ENCODE measurements at places on chromosomes 4 and X.

- DNase-seq, result no peak
These were observed 116.3 kb downstream of the DHX15 start for GRCh38 chr4:24468071-24468470.

- DNase-seq, result no peak
These were observed 157.6 kb downstream of the EMCN start for GRCh38 chr4:100360211-100360610.

DNA sequence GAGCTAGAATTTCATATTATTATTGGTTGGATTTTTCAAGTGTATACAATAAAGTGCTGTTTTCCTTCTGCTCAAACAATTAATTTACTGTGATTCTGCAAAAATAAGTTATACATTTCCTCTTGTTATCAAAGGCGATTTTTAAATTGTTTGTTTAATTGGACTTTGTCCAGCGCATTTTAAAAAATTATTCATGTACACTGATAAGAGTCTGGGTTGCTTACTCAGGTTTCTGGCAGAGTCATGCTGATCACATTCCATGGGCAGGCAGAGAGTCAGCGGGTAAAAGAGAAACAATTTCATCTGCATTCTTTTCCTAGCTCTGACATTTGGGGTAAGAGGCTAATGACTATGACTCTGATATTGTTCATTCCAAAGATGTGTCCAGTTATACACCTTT, 8.9 kb downstream of the FAT4 start:
- no peak for DNase-seq

DNA sequence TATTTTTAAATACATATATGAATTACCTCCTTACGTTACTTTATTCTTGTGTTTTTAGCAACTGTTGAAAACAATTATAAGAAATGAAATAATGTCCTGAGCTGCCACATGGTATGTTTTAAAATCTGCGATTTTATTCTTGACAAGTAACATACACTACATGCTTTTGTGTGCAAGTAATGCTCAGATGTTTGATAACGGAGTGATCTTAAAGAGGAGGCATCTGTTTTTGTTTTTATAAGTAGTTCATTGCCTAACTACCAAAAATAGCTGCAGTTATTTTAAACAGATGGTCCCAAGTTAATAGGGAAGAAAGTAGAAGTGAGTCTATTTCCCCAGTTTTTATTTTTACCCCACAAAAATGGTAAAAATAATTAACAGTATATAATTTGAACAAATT, 55.2 kb downstream of the GAB1 start:
- no peak for DNase-seq

DNA sequence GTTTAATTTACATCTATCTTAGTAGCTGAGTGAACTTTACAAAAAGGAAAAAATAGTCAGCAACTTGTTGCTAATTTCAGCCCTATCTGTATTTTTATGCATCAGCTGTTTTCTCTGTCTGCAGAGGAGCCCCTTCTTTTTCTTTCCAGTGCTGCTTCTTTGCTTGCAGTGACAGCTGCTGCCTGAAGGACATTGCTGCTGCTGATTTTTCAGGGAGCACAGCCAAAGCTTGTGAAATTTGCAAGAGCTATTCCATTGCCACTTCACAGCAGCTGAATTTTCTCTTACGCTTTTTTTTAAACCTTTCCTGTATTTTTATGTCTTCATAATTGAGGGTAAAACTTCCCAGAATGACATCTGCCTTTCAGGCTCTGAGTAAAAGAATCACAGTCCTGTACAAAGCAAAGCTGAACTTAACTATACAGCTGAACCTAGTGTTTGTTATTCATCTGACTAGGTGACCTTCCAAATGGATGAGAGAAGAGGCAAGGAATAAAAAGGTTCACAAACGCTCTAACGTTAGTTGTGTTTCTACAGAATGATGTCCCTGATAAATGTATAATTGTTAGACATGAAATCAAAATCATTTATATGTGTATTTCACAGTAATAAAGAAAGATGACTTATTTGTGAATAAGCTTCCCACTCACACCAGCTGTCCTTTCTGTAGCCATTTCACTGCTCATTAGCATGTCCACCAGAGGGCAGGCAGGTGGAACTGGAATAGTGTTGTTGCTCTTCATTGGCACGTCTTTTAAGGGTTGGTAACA, 541.4 kb downstream of the ADGRL3 start:
- DNase-seq, result peak; percentile 64

DNA sequence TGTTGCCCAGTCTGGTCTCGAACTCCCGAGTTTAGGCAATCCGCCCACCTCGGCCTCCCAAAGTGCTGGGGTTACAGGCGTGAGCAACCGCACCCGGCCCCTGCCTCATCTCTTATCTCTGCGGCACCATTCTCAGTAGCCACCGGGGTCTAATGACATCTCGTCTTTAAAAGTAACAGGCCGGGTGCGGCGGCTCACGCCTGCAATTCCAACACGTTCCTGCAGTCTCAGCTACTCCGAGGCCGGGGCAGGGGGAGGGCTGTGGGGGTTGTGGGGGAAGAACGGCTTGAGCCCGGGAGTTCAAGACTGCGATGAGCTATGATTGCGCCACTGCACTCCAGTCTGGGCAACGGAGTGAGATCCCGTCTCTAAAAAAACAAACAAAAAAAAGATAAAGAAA, 28.8 kb downstream of the ING2 start:
- DNase-seq, result no peak

- DNase-seq, result no peak
These were observed 258.6 kb downstream of the FAM133A start for GRCh38 chrX:93932471-93933220.

- no peak for DNase-seq
These were observed 2136.2 kb upstream of the TENM3 start for GRCh38 chr4:180106997-180107396.

DNA sequence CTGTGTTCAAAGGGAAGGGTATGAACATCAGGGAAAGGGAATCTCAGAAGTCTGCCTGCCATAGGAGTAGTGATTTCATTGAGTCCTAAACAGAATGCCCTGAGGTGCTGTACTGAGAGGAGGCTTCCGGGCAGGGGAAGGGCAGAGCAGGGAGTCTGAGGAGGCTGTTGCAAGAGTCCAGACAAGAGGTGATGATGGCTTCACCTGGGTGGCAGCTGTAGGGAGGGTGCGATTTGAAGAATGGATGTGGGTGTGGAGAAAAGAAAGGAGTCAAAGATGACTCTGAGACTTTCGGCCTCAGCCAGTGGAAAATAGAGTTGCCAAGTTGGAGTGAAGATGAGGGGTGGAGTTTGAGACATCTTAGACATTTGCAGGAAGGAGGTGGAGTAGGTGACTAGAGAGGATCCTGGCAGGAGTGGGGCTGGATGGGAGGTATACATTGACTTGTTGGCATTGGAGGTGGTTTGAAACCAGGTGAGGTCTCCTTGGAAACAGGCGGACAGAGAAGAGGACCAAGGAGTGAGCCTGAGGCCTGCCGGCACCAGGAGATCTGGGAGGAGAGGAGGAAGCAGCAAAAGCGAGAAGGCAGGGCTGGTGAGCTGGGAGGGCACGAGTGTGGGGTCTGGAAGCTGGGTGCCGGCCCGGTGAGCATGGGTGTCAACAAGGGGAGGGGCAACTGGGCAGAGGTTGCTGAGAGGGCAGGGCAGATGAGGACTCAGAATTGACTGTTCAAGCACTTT, 24.2 kb downstream of the TBC1D14 start:
- DNase-seq, result no peak

DNA sequence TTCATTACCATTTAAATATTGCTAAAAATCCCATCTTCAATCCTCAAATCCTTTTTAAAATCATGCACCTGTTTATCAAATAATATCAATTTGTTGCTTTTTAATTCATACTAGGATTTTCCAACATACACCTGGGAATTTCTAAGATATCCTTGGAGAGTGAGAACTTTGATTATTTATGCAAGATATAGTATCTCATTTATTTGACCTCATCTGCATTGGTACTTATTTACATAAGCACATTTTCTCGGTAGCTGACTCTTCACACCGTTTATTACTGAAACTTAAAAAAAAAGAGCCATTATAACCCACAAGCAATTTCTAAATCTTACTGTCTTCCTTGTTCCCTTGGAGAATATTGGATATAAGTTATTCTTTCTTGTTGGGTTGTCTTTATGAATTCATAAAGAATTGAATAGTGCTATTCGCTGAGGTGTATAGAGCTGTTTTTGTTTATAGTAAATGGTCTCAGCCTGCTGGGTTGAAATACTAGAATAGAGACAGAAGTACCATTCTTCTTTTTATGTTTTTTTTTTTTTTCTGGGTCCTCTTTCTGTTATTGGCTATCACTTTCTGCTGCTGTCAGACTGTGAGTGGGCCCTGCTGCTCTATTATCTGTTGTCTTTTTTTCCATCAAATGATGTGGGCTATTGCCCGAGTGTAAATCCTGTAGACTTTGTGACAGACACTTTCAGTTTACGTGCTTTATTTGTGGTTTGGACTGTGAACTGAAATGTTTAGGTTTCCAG, 2.9 kb downstream of the UGT8 start:
- no peak for DNase-seq

GRCh38 chr4:101421386-101421785, 74.1 kb upstream of the PPP3CA start:
- DNase-seq, result no peak

DNA sequence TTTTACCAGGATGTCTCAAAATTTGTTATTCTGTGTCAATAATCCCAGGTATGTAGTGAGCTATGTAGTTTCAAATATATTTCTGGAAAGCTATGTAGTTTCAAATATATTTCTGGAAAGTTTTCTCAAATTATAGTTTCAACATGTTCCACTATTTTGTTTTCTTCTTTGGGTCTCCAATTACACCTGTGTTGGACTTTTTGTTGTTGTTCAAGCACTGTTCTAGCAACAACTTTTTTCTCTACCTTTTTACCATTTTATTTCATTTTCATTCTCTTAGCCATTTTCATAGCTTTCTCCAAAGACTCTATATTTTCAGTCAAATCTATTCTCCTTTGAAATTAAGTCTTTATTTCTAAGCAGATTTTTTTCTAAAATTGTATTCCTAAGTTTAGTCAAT, 88.4 kb downstream of the LCORL start:
- no peak for DNase-seq

- DNase-seq, result no peak
These were observed 421.3 kb downstream of the MID1IP1 start for GRCh38 chrX:39222346-39223113.

DNA sequence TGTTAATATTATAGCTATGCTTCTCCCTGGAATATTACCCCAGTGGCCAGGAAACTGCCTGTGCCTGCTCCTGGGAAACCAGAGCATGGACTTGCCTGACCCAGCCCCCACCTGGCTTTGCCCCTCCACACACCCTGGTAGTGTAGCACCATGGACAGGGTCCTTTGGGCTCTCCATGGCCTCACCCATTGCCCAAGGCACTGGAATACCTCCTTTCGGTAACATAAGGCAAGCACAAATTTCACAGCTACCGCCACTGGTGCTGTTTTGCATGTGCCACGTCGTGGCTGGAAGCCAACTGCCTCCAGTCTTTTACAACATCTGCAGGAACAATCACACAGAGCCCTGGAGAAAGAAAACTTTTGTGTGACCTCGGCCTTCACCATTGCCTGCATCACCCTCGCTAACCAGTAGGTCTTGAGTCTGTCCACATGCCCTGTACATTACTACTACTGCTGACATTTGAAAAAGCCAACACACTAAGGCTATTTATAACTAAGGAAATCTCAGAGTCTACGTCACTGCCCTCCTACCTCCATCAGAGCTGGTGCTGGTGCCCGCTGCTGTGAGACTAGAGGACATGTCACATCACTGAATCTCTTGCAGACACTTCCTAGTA, 47.7 kb downstream of the HPGD start:
- DNase-seq, result peak; percentile 72

GRCh38 chr4:168560184-168561180, 63.6 kb downstream of the PALLD start:
- no peak for DNase-seq

DNA sequence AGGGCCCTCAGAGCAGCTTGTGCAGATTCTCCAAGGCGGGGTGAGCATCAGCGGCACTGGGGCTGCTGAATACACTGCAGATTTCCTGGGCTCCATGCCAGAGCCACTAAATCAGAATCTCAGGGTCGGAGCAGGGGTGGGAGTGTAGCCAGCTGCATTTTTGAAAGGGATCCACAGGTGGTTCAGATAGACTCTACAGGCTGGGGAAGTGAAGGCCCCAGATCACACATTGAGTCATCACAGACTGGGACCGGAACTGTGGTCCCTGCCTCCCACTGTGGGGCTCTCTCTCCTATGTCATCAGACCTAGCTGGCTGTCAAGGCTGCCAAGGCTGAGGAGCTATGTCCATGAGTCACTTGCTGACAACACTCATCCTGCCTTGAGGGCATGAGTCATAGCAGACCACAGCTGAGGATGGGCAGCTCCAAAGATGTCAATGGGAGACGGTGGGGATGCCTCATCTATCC, 162.3 kb upstream of the MAMLD1 start:
- DNase-seq, result no peak

GRCh38 chr4:99724067-99724466, 66.4 kb upstream of the C4orf54 start:
- no peak for DNase-seq

DNA sequence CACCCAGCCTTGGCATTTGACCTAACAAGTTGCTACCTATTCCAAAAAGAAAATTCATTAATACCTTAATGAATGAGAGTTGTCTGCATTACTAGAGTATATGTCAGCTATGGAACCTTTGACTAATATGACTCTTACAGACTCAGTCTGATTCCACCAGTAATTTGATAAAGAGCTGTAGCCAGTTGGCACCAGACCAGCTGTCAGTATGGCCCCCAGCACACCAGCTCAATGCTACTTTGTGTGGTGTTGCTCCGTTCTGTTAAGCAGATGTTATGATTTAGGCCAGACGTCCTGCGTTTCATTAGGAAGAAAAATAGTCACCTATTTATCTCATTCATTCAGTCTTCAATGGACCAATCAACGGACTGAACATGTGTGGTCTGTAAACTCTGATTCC, 215.5 kb downstream of the TLL1 start:
- no peak for DNase-seq

DNA sequence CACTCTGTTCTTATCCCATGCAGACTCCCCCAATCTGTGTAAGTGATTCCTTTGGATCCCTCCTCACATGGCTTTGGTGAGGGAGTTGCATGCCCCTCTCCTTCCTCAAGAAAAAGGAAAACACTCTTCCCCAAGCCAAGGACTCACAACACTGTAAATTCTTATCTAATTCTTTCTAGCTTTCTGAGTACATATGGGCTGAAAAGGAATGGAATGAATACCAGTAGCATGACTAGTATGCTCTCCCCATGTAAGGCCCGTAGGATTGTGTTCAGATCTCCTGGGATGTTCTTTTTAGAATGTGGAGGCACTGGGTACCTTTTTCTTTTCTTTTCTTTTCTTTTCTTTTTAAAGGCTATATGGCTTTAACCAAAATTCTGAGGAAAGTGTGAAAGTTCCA, 17.0 kb upstream of the MAGED1 start:
- no peak for DNase-seq

GRCh38 chrX:152635941-152636340, 1.8 kb upstream of the GABRQ start:
- DNase-seq, result peak; percentile 84
